Fibroblast of skin of scalp (primary cell): ENCODE measurements at places on chromosomes 13 and 19.

GRCh38 chr13:33188093-33188882 lies 97.3 kb downstream of the STARD13 start:
- DNase-seq: no peak

DNA sequence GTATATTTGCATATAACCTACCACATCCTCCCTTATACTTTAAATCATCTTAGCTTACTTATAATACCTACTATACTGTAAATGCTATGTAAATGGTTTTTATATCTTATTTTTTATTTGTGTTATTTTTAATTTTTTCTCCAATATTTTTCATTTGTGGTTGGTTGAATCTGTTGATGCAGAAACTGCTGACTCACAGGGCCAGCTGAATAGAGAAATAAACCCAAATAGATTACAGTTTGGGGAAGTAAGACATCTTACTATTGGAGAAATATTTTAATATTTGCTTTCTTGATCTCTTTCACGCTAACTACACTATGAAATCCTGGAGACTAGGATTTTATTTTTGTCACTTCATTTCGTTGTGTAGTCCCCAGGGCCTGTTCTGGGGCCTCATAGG lies 7.1 kb downstream of the SMAD9 start:
- DNase-seq: no peak

- no peak for DNase-seq
These were observed 14.2 kb downstream of the FBXO46 start for GRCh38 chr19:45716359-45717130.

- no peak for DNase-seq
These were observed 1.5 kb downstream of the PPP1R15A start for GRCh38 chr19:48873476-48874302.

- DNase-seq: no peak
These were observed 13.3 kb upstream of the RETN start for GRCh38 chr19:7655581-7655980.

GRCh38 chr19:30017172-30017571 lies 75.1 kb downstream of the URI1 start:
- DNase-seq: no peak

DNA sequence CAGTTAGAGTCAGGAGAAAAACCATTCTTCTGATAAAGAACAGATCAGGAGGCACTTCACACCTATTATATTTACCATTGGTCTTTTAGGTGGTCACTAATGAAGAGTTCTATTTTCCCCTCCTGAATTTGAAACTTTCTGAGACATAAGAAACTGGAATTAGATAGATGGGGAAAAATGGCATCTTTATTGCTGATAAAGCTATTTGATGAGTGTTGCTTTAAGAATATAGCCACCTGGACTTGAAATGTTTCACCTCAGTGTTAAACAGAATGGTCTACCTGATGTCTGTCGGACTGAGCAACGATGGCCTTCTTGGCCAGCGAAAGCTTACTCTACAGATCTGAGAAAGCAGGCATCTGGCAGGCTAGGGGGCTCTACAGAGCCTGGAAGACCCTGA lies 107.0 kb downstream of the SLITRK5 start:
- no peak for DNase-seq

DNA sequence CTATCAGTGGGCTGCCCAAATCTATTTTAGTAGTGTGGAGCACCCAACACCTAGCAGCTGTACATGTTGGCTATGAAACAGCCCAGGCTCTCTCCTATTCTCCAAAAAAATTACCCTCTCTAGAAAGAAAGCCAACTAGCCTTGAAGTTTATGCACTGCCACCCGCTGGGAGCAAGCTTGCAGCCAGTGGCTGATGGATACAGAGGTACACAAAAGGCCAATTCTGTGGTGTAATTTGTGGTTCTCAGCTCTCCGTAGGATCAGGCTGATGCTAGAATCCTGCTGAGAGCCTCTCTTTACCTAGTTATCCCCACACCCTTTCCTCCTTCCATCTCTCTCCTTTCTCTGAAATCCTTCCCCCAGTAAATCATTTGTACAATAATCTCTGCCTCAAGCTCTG lies 1120.7 kb downstream of the DIAPH3 start:
- no peak for DNase-seq

- no peak for DNase-seq
These were observed 35.1 kb upstream of the FBXL3 start for GRCh38 chr13:77062097-77062496.

GRCh38 chr19:1255186-1256161 lies 7.1 kb downstream of the MIDN start:
- no peak for DNase-seq

DNA sequence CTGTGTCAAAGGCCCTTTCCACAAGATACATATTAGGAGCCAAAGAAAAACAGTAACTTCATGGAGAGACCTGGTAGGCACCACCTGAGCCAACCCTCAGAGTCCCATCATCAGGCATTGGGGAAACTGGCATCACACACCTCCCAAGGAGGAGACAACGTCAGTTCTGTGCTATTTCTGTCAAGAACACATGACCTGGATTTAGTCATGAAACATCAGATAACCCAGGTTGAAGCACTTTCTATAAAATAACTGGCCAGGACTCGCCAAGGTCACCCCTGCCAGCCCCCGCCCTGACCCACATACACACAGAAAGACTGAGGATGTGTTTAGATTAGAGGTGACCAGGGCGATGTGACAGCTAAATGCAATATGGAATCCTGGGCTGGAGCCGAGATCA lies 35.6 kb downstream of the COL4A1 start:
- DNase-seq: no peak

DNA sequence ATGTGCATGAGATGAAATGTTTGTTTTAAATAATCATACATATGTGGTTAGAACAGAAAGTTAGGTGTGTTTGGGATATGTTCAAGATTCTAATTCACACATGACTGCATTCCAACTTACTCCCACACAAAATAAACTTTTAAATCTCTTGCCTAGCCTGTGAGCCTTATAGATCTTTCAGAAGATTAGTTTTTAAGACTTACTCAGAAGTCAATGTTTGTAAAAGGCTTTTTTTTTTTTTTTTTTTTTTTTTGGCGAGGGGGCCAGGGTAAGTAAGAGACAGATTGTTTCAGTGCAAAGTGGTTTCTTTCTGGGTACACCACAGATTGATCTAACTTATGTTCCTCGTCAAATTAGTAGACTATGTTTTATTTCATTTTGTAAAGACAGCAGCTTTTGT lies 39.1 kb downstream of the GPR180 start:
- no peak for DNase-seq

DNA sequence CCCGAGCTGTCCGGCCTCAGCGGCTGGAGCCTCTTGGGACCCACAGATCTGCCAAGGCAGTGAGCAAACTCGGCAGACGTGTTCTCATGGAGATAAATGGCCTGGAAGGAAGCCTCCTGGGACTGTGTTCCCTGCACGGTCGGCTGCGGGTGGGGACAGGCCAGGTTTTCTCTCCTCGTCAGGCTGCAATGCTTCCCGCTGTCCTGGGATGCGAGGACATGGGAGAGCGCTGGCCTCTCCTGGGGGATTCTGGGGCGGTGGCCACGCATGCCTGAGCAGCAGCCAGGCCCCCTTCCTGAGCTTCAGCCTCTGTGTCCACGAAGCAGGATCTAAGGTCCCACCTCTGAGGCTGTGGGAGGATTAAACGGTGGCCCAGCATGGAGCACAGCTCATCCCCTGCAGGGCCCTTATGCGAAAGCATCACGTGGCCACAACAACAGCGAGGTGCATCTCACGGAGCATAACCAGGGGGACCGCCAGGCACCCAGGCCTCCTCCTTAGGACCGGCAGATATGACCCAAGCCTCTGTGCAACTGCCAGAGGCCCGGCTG lies 21.2 kb upstream of the C13orf46 start:
- DNase-seq: no peak

DNA sequence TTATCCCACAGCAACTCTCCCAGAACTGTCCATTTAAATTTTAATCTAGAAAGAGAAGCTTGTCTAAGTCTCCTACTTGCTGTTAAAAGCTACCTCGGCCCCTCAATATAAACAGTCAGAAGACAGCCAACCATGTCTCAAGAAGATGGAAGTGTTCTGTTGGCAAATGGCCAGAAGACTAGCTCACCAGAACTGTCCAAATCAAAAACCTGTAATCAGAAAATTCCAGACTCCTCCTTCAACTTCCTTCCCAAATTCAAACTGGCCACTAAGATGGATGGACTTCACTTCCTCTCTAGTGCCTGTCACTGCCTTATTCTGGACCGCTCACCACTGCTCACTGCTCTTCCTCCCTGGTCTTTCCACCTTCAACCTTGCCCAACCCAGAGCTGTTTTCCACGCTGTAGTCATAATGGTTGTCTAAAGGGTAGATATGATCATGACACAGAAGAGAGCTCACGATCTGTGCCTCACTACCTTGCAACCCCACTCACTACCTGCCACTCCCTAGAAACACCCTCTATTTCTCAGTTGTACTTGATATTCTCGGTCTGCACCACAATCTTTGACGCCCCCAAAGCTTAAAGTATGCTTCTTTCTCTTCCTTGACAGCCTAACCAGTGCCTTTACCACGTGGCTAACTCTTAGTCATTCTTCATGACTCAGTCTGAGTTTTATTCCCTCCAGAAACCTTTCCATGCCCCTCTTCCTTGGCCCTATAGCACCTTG lies 9.2 kb downstream of the FGF14 start:
- no peak for DNase-seq

DNA sequence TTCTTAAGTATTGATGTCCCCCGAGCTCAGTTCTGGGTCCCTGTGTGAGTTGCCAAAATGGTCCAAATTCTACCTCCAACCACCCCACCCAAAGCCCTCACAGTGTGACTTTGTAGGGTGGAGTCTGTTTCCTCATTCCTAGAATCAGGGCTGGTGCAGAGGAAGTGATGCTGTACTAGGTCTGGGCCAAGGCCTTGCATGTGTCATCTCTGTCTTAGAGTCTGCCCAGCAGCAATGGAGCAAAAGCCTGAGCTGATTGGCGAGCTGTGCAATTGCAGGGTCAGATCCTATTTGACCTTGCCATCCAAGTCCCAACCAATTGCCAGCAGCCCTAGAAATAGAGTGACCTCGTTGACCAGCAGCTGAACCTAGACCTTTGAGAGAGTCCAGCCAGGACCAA lies 97.0 kb upstream of the ANKRD10 start:
- DNase-seq: no peak

GRCh38 chr19:5172859-5173630 lies 167.6 kb downstream of the PTPRS start:
- peak; percentile 98 for DNase-seq

GRCh38 chr13:105599477-105600037 lies 935.9 kb downstream of the EFNB2 start:
- no peak for DNase-seq

DNA sequence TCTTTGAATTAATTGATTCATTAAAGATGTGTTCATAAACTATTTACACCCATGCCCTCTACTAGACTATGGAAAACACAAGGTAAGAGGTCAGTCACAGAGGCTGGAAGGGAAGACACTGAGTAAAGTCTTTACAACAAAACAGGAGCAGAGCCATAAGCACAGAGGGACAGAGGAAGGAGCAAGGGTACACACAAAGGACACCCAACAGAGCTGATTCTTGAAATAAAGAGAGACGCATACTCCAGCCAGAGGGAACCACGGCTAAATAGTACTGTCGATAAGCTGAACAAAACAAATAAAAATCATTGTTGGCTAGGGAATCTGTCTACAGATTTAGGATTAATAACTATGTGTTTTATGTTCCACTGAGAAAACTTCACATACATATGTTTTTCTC lies 289.2 kb downstream of the EFNB2 start:
- DNase-seq: no peak

DNA sequence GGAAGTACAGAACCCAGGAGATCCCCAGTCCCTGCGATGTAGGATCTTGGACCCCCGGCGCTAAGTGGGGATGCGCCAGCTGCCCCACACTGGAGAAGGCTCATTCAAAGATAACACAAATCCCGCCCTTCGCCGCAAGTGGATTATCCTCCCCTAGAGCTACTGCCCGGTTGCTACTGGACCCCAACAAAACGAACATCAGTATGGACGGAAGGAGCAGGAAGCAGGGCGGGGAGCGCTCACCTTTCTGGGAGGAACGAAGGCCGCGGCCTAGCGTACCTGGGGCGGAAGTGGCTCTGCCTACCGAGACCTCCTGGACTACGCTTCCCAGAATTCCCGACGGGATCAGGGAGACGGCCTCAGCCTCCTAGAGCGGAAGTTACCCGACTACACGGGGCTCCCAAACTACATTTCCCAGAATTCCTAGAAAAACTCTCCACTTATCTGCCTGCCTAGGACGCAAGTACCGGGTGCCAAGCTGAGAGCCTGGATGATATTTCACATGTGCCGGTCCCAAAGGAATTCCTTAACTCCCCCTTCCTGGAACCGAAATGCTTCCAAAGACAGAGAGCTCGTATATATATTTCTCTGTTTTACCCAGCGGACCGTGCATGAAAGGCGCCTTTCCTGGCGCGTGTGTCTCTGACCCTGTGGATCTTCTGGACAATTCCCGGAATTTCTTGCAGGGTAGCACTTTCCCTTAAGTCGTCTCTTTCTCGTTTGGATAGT lies at the start of gene ZNF112:
ZNF112 (minus strand) TSS at position 298 of the 729 bp plus-strand sequence. CDS start 16,141 bp downstream, outside the sequence.
- DNase-seq: peak; percentile 96

GRCh38 chr13:38262211-38262610 lies 87.4 kb upstream of the UFM1 start:
- DNase-seq: peak; percentile 88

DNA sequence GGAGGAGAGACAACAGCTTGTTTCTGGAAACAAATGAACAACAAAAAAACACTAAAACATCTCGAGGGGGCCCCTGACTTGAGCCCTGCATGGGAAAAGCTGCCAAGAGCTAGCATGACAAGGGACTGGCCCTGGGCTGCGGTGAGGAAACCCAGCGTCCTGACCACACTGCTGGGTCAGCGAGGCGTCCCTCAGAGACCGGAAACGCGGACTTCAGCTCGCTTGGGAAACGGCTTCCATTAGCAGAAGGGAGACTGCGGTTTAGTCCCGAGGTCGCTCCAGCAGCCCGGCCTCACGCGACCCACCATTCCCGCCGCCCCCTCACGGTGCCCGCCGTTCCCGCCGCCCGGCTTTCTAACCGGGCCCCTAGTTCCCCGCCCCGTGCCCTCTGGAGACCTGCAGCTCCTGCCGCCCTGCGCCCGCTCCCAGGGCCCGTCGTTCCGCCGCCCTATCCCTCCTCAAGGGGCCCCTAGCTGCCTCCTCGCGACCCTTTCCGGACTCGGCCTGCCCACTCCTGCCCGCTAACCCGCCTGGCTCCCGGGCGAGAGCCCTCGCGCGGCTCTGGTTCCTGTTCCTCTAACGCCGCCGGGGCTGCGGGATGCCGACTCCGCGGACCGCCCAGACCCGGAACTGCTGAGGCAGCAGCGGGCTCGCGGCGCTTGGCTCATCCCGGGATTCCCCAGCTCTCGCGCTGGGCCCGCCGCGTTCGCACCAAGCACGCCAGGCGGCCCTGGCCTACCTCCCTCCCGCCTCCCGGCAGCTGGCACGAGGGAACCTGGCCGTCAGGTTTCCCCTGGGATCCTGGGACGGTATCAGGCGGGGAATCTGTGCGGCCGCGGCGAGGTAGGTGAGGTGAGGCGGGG lies at the start of gene CCDC122:
CCDC122 (minus strand) TSS at position 849 of the 863 bp plus-strand sequence. CDS start 10,364 bp downstream, outside the sequence.
- peak; percentile 84 for DNase-seq

GRCh38 chr13:93425411-93425810 lies 198.8 kb downstream of the GPC6 start:
- DNase-seq: no peak
